ENCODE measurements at places on chromosomes 1 and 21.

GRCh38 chr1:36387141-36387949, 1.6 kb upstream of the STK40 start:
- H3K36me3 ChIP-seq = peaks cover 30% of the 10 kb centered on the region
- peaks cover 38% of the 10 kb centered on the region for H3K4me1 ChIP-seq
- peak overlapping the region; percentile 98 for H3K27ac ChIP-seq
- H3K27me3 ChIP-seq = no peaks in the 10 kb centered on the region
- peak overlapping the region; percentile 80 for H3K4me3 ChIP-seq

GRCh38 chr21:33293136-33293535, 27.0 kb downstream of the IL10RB start:
- H3K27ac ChIP-seq = peak overlapping the region; percentile 30
- no peaks in the 10 kb centered on the region for H3K27me3 ChIP-seq

DNA sequence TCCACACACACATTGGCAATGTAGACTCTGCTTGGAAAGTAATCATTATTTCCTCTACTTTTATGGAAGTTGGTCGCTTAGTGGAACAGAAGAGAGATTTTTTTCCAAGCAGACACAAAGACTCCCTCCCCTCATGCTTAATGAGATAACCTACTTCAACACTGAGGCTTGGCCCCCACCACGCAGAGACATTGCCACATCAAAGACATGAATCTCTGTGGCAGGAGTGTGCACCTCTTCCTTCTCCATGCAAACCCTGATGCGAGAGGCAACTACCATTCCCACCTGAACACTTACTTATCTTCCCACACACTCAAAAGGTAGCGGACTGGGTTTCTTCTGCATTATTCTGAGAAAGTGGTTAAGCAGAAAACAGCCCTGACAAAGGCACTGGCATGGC, 37.3 kb upstream of the LPAR3 start:
- no peaks in the 10 kb centered on the region for H3K27me3 ChIP-seq
- no peak overlapping the region for H3K4me3 ChIP-seq
- no peak for DNase-seq
- peaks cover 15% of the 10 kb centered on the region for H3K4me1 ChIP-seq
- H3K36me3 ChIP-seq = no peaks in the 10 kb centered on the region

GRCh38 chr1:160789702-160790611, 6.0 kb upstream of the LY9 start:
- H3K4me1 ChIP-seq = peaks cover 7% of the 10 kb centered on the region
- DNase-seq = no peak
- H3K27ac ChIP-seq = no peak overlapping the region
- no peak overlapping the region for H3K4me3 ChIP-seq

- no peak overlapping the region for H3K4me3 ChIP-seq
- no peak for DNase-seq
- H3K27ac ChIP-seq = no peak overlapping the region
- H3K36me3 ChIP-seq = no peaks in the 10 kb centered on the region
These were observed 145.6 kb downstream of the ZZZ3 start for GRCh38 chr1:77536813-77537212.

DNA sequence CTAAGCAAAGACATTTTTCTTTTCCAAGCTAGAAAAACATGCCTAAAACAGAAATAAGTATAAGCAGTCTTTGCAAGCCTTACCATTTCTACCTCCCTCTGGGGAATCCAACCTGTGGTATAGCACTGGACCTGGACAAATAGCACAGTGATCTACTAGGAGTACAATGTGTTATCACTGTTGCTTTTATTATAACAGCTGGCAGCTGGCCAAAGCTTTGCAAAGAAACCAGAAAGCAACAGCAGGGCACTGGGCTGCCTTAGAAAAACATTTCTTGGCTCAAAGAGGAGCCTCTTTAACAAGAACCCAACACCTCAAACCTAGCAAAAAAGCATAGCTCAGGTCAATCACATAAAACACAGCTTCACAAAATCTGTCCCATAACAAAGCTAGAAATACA, 294.5 kb upstream of the GREM2 start:
- H3K27ac ChIP-seq = no peak overlapping the region
- H3K27me3 ChIP-seq = no peaks in the 10 kb centered on the region
- no peaks in the 10 kb centered on the region for H3K4me1 ChIP-seq
- DNase-seq = no peak

- H3K36me3 ChIP-seq = peaks cover 40% of the 10 kb centered on the region
- H3K27ac ChIP-seq = no peak overlapping the region
- no peak for DNase-seq
These were observed 41.9 kb downstream of the PTBP2 start for GRCh38 chr1:96763514-96763913.

DNA sequence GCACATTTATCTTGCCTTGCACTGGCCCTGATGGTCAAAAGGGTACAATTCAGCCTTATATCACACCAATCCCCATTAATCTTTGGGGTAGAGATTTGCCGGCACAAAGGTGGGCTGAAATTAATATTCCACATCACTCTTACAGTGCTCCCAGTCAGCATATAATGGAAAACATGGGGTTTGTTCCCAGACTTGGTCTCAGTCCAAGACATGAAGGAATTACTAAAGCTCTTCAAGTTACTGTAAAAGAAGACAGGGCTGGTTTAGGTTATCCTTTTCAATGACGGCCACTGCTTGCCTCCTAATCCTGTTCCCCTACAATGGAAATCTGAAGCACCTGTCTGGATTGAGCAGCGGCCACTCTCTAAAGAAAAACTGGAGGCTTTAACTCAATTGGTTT, 160.7 kb downstream of the IER5 start:
- H3K27ac ChIP-seq = no peak overlapping the region
- H3K27me3 ChIP-seq = peaks cover 1% of the 10 kb centered on the region
- no peak for DNase-seq

- H3K4me3 ChIP-seq = no peak overlapping the region
- H3K27me3 ChIP-seq = no peaks in the 10 kb centered on the region
- no peak for DNase-seq
- no peaks in the 10 kb centered on the region for H3K36me3 ChIP-seq
- H3K4me1 ChIP-seq = no peaks in the 10 kb centered on the region
These were observed 621.0 kb downstream of the LTN1 start for GRCh38 chr21:28371713-28372112.

GRCh38 chr21:16084776-16085364, 355.1 kb downstream of the USP25 start:
- no peaks in the 10 kb centered on the region for H3K4me1 ChIP-seq
- H3K27ac ChIP-seq = no peak overlapping the region
- no peaks in the 10 kb centered on the region for H3K27me3 ChIP-seq
- no peak for DNase-seq

GRCh38 chr1:37741130-37741529, 23.8 kb downstream of the EPHA10 start:
- peaks cover 31% of the 10 kb centered on the region for H3K27me3 ChIP-seq
- H3K4me3 ChIP-seq = no peak overlapping the region
- H3K36me3 ChIP-seq = no peaks in the 10 kb centered on the region
- H3K27ac ChIP-seq = no peak overlapping the region
- H3K4me1 ChIP-seq = no peaks in the 10 kb centered on the region

GRCh38 chr1:186165303-186165702, 209.8 kb downstream of the TPR start:
- no peaks in the 10 kb centered on the region for H3K4me1 ChIP-seq
- H3K36me3 ChIP-seq = no peaks in the 10 kb centered on the region
- peaks cover 5% of the 10 kb centered on the region for H3K27me3 ChIP-seq
- DNase-seq = no peak
- no peak overlapping the region for H3K27ac ChIP-seq

DNA sequence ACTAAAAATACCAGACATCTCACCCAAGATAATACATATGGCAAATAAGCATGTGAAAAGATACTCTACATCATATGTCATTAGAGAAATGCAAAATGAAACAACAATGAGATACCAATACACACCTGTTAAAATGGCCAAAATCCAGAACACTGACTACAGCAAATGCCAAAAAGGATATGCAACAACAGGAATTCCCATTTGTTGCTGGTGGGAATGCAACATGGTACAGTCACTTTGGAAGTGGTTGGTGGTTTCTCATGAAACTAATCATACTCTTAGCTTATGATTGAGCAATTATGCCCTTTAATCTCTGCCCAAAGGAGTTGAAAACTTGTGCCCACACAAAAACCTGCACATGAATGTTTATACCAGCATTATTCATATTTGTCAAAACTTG, 6.4 kb upstream of the RGS2 start:
- no peak overlapping the region for H3K4me3 ChIP-seq
- no peak for DNase-seq
- no peaks in the 10 kb centered on the region for H3K36me3 ChIP-seq
- H3K4me1 ChIP-seq = peaks cover 9% of the 10 kb centered on the region

DNA sequence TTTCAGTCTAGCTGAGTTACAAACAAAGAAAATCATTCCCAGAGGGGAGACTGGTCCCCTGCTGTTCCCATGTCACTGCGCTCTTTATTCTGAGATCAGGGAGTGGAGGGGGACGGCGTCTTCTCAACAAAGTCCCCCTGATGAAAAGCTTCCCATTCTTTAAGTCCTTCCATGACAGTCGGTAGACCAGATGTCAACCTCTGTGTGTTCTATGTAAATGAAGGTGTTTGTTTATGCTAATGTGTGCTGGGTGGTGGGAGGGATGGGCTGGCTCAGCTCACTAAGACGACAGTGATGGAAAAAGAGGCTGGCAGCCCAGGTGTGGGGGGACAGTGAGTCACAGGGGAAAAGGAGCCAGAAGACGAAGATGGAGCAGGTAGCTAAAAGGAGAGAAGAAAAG, 148.2 kb upstream of the KLHDC7A start:
- no peak overlapping the region for H3K27ac ChIP-seq
- peaks cover 10% of the 10 kb centered on the region for H3K27me3 ChIP-seq
- no peak overlapping the region for H3K4me3 ChIP-seq
- no peak for DNase-seq
- no peaks in the 10 kb centered on the region for H3K4me1 ChIP-seq

GRCh38 chr1:38071312-38072256, 25.0 kb upstream of the POU3F1 start:
- H3K4me1 ChIP-seq = no peaks in the 10 kb centered on the region

- no peak for DNase-seq
- H3K4me1 ChIP-seq = peaks cover 2% of the 10 kb centered on the region
- no peak overlapping the region for H3K27ac ChIP-seq
- peaks cover 3% of the 10 kb centered on the region for H3K27me3 ChIP-seq
These were observed 1.4 kb downstream of the MAB21L3 start for GRCh38 chr1:116112388-116113140.

- H3K4me1 ChIP-seq = peaks cover 9% of the 10 kb centered on the region
- no peak overlapping the region for H3K4me3 ChIP-seq
- H3K27ac ChIP-seq = no peak overlapping the region
- H3K27me3 ChIP-seq = peaks cover 1% of the 10 kb centered on the region
- no peaks in the 10 kb centered on the region for H3K36me3 ChIP-seq
These were observed 9.1 kb upstream of the C1orf159 start for GRCh38 chr1:1124786-1125642.

DNA sequence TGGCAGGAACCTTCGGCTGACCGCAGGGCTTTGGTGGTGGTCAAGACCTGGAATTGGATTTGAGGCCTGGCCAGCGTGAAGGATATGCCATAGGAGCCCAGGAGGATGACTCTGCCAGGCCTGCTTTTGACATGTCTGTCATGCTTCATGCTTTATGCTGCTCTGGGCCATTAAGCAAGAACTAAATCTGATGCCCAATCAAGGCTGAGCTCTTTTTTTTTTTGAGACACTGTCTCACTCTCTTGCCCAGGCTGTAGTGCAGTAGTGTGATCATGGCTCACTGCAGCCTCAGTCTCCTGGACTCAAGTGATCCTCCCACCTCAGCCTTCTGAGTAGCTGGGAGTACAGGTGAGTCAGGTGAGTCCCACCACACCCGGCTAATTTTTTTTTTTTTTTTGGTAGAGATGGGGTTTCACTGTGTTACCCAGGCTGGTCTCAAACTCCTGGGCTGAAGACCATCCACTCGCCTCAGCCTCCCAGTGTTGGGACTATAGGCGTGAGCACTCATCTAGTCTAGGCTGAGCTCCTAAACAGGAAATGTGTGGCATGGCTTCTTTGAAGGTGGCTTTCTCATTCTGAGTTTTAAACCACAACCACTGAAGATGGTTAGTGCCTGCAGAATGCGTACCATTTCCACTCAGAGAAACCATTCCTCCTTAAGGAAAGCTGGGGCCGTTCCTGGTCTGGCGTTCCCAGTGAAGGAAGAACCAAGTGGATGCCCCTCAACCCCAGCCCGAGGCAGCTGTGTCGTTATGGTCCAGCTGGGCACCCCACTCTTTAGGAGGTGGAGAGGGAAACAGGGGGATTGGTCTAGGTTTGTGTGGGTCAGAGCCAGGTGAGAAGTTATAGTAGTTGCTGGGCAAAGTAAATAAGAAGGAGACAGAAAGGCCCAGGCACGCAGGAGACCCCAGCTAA, 34.2 kb upstream of the ATP5PO start:
- peak overlapping the region; percentile 100 for H3K27ac ChIP-seq
- H3K27me3 ChIP-seq = peaks cover 3% of the 10 kb centered on the region
- peaks cover 74% of the 10 kb centered on the region for H3K4me1 ChIP-seq

- H3K4me1 ChIP-seq = peaks cover 9% of the 10 kb centered on the region
- DNase-seq = no peak
- no peaks in the 10 kb centered on the region for H3K27me3 ChIP-seq
- H3K27ac ChIP-seq = no peak overlapping the region
- peaks cover 4% of the 10 kb centered on the region for H3K36me3 ChIP-seq
These were observed 34.0 kb upstream of the BACH1 start for GRCh38 chr21:29264721-29265120.

GRCh38 chr1:229448845-229449244, 15.0 kb upstream of the ACTA1 start:
- no peaks in the 10 kb centered on the region for H3K27me3 ChIP-seq
- H3K4me1 ChIP-seq = peaks cover 2% of the 10 kb centered on the region
- H3K4me3 ChIP-seq = no peak overlapping the region
- DNase-seq = no peak
- no peak overlapping the region for H3K27ac ChIP-seq

DNA sequence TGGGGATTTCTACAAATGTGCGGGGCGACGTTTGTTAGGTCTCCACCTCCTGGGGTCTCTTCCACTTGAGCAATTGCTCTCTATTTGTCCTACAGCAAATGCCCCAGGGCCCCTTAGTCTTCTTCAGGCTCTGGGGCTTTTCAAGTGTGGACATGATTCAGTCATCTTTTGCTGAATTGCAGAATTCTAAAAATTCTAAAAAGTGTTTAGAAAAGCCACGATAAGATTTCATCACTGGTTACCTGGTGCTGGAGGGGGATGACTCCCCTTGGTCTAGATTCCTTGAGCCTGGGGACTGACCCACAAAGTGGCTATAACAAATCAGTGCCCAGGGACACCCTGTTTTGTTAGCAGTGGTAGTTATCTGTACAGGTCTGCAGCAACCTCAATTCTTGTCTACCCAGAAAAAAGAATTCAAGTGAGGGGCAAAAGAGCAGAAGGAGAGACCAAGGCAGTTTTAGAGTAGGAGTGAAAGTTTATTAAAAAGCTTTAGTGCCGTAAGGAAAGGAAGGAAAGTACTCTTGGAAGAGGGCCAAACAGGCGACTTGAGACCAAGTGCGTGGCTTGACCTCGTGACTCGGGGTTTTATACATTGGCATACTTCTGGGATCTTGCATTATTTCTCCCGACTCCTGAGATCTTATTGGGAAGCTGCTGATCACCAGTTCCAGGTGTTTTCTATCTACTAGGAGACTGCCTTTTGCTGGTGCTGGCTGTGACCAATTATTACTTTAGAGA, 25.2 kb downstream of the PROK1 start:
- no peak overlapping the region for H3K4me3 ChIP-seq
- DNase-seq = no peak
- H3K4me1 ChIP-seq = no peaks in the 10 kb centered on the region

GRCh38 chr1:147622731-147623130, 47.6 kb downstream of the ACP6 start:
- peaks cover 31% of the 10 kb centered on the region for H3K4me1 ChIP-seq
- peaks cover 37% of the 10 kb centered on the region for H3K36me3 ChIP-seq
- no peak overlapping the region for H3K4me3 ChIP-seq
- no peaks in the 10 kb centered on the region for H3K27me3 ChIP-seq
- no peak overlapping the region for H3K27ac ChIP-seq
